Amygdala (tissue), 56 donors: ENCODE measurements at places on chromosomes 12 and 14.

- no peak for DNase-seq
Measured at GRCh38 chr12:67982164-67982563, 7.1 kb upstream of the IFNG-AS1 start.

DNA sequence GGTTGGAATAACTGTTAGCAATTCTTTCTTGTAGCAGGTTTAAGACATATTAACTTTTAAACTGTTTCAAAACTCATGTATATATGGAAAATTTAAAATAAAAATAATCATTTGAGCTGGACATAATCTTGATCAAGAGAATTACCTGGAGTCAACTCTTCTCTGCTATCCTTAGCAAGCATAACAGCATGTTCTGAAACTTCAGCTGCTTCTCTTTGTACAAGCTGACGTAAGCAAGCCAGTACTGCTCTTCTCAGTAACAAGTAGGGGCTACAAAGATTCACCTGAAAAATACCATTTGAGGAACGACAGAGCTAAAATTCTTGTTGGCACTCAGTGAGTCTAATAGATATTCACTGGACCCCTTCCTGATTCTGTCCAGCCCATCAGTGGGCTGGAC, 83.0 kb downstream of the HEATR5A start:
- DNase-seq: no peak

DNA sequence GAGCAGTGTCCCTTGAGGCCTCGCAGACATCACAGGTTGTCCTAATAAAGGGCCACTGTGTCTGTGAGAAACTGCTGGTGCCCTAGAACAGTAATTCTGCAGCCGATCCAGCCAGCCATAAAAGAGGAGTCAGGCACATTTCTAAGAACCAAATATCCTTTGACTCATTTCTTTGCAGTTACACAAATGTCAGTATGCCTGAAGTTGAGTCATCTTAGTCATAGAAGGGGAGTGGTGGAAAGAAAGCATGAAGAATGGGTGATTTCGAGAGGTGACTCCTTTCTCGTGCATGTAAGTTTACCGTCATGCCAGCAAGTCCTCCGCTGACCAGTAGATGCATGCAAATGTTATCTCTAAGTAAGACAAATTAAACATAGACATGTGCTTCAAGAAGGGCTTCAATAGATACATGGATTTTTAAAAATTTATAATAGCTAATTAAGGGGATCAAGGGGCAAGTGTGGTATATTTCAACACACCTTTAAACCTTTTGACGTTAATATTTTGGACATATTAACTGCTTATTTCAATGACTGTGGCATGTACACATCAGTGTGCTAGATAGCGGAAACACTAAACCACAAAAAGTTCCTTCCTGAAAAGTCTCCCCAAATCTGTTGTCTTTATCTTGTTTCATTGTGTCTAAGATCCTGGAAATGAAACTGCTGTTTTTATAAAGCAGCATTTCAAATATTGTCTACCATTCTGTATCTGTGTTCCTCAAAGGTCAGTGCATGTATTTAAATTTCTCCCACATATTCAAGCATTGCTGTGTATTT, 497.4 kb downstream of the NPAS3 start:
- no peak for DNase-seq

DNA sequence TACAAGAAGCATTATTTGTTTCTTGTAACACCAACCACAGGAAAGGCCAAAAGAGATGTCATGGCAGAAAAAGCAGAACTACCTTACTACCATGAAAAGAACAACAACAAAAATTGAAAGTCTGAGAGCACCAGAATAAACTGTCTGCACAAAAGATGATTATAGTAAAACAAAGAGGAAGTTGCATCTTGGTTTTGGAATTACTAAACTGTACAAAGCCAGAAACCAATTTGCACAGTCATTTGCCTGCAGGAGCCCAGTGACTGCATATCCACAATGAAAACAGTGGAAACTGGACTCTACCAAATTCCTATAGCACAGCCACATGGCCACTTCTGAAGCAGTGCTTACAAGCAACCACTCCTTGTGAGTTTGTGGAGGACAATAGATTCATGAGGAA, 276.2 kb downstream of the SSPN start:
- DNase-seq: no peak

DNA sequence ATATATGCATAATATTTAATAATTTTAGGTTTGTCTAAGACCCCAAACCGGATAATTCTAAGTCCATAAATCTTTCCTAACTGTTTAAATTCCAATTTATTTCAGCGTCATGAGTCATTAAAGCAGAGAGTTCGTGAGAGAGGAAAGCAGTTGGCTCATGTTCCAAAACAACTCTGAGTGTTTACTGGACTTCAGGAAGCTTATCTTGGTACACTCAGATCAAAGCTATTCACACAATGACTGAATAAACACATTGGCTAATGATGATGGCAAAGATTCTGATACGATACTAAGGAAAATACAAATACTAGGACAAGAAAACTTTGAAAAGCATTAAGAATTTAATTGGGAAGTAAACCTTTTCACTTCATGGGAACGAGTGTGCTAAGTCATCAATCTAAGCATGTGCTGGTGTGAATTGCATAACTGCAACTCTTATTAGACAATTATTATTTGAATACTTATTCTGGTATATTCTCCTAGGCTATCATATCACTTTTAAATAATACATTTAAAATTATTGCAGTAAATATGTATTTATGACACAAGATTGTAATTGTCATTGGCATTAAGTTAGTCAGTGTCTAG, 34.8 kb upstream of the CLEC14A start:
- no peak for DNase-seq

GRCh38 chr14:25074099-25074685, 24.2 kb upstream of the STXBP6 start:
- no peak for DNase-seq

- DNase-seq: no peak
Measured at GRCh38 chr12:32671930-32672780, 6.9 kb upstream of the DNM1L start.

DNA sequence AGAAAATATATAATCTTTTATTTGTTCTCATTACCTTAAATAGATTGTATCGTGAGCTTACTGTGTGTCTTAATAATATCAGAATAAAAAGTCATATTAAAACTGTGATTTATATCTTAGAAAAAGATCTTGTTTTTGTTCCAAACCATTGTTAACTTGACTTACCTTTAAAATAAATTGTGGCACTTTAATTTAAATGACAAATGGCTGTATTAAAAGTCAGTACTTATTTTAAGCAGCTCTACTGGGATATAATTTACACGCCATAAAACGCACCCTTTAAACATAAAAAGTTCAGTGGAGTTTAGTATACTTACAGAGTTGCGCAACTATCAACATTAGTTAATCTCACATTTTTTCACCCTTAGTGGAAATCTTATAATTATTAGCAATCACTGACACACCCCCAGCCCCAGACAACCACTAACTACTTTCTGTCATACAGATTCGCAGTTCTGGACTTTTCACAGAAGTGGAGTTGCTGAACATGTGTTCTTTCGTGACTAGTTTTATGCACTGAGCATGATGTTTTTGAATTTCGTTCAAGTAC, 311.7 kb downstream of the ACSS3 start:
- DNase-seq: no peak

- DNase-seq: no peak
Measured at GRCh38 chr12:70756791-70757190, 119.6 kb upstream of the PTPRB start.

- no peak for DNase-seq
Measured at GRCh38 chr12:31488737-31489338, 102.1 kb downstream of the DENND5B start.

- no peak for DNase-seq
Measured at GRCh38 chr14:45664668-45665356, 411.8 kb upstream of the MIS18BP1 start.

DNA sequence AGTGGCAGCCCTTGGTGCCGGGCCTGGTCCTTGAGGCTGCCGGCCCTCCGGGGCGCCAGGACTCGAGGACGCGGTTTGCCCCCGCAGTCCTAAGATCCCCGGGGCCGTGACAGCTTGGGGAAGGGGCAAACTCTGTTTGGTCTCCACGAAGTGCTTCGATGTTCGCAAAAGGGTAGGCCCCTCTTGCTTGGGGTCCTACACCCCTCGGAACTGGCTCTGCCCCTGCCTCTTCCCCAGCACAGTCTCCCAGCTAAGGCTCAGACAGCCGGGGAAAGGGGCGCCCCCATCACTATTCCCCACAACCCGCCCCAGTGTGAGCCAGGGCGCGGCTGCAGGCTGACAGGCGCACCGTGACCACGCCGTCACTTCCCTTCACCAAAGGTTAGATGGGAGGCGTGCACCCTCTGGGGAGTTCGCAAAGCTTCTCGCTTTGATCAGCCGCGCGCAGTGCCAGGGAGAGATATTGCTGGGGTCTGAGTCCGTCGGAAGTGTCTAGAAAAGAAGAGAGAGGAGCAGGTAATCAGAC, 7.2 kb upstream of the OTX2 start:
- DNase-seq: no peak

DNA sequence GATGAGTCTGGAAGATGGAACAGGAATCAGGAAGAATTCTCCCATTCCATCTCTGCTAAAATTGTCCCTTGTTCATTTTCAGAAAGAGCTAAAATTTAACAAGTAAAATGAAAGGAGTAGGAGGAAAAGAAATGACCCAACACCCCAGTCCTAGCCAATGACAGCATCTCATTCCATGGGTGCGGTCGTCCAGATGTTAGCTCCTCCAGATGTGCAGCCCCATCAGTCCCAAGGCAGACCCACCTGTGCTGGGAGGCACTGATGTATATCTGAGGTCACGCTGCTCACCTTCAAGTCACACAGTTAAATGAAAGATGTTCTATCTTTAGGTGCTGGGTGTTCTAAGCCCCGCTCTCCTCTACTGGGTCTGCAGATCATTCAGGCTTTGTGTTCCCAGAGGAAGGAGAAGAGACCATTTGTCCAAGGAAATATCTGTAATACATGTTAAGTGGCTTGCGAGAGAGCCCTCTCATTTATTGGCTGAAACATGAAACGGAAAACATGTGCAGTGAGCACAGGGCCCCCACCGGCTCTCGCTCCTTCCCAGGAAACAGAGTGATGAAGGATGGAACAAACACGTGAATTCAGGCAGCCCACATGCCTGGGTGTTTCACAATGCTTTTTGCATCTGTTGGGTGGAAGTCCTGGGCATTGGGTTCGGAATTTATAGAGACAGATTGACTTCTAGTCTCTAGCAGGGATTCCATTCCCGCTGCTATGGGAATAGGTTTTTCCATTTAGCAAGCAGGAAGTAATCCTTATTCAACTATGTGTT, 294.6 kb downstream of the NUAK1 start:
- no peak for DNase-seq

DNA sequence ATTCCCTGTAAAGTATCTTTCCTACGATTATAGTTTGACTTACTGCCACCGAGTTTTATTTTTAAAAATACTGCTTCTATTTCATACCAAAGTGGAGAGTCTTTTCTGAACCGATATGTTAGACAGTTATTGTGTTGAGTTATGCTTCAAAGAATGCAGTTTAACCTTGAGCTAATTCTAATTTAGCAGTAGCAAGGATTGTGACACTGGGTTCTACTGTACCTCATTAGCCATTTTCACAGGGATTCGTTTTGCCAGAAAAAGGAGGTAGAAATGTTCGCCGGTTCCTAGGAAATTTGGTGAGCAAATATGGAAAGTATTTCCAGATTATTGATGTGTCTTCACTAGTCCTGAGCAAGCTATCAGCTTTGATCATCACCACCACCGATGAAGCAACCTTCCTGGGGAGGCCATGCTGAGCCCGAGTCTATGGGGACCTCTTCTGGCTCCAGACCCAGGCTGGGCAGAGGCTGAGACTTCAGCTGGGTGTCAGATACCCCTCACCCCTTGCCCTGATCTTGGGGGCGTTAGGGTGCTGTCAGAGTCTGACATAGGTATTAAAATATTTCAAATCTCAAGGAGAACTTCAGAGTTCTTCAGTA, 13.6 kb downstream of the GLRX5 start:
- no peak for DNase-seq

DNA sequence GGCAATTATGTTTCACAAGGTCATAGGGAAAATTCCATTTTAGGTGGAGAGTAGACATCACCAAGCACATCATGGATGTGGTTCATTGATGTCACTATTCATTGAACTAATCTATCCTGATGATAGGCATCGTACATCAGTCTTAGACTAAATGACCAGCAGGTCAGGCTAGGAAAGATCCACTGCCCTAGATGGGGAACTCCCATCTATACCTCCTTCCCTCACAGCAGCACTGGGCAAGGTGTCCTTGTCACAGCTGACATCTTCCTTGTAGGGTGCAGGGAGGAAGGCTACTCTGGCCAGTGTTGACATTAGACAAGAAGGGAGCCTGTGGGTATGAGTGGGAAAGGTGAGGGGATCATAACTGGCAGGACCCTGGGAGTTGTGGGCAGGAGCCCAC, 63.8 kb upstream of the CAPRIN2 start:
- DNase-seq: no peak

- no peak for DNase-seq
Measured at GRCh38 chr14:24673534-24674203, 39.7 kb upstream of the GZMB start.

DNA sequence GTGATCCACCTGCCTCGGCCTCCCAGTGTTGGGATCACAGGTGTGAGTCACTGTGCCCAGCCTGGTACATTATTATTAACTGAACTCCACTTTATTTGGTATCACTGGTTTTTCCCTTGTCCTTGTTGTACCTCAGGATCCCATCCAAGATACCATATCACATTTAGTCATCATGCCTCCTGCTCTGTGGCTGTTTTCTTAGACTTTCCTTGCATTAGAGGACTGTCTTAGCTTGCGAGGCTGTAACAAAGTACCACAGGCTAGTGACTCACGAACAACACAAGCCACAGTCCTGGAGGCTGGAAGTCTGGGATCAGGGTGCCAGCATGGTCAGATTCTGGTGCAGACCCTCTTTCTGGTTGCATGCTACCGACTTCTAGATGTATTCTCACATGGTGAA, 12.2 kb downstream of the KLC1 start:
- no peak for DNase-seq

DNA sequence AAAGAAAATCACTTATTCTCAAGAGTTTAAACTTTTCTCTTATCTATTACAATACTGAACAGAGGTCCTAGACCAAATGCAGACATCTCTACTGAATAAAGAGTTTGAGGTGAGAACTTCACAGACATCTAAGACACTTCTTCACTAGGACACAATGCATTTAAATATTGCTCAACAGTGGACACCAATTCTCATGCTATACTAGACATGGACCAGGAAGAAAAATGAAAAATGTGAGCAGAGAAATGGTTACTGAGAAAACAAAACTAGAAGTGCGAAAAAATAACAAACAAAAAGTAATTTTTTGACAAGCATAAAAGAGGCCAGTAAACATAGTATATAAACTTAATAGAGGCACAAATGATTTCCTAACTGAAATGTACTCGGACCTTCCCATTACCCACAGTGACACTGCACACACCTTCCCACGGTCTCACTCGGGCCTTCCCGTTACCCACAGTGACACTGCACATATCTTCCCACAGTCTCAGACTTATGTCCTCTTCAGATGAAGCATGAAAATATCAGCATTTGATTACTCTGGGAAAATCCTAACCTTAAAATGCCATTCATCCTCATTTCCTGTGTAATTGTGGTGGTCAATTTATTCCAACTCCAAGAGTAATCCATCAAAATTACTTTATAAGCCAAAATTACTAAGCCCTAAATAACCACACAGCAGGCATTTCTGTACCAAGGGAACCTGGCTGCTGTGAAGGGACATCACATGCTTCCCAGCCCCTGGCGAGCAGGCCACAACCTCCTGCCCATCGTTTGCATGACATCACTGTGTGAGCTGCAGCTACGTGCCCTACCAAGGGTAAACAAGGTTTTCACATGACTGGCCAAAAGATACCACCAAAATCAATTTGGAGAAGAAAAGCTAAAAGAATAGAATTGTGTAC, 6.4 kb downstream of the SLC15A4 start:
- DNase-seq: no peak

GRCh38 chr12:58247633-58248032, 306.3 kb downstream of the ATP23 start:
- no peak for DNase-seq

- no peak for DNase-seq
Measured at GRCh38 chr12:6044082-6044481, 80.4 kb downstream of the VWF start.
